GM23338 (cell line): ENCODE measurements at places on chromosomes 12 and 14. TPM values are rescaled to one million over a fixed set of nuclear protein-coding genes. Genes with fewer than 3 reads are reported as not detected.

Gene CABP1
- 5.2 and 7.0 TPM in 2 replicates for total RNA-seq

Gene ATL1
- total RNA-seq, result 5.9 and 7.0 TPM in 2 replicates

Gene RNASE2
- not detected in 2 replicates for total RNA-seq

Gene GALNT6
- total RNA-seq, result 18.6 and 20.2 TPM in 2 replicates

Gene CFAP54
- 0.07 and 0.70 TPM in 2 replicates for total RNA-seq

Gene WDHD1
- total RNA-seq, result 65.4 and 71.3 TPM in 2 replicates

Gene GPR132
- 0.14 TPM in 1 of 2 replicates, not detected in the other for total RNA-seq

Gene NFATC4
- 20.7 and 26.6 TPM in 2 replicates for total RNA-seq

Gene STYK1
- total RNA-seq, result 0.97 and 1.8 TPM in 2 replicates

Gene VRTN
- total RNA-seq, result 129 and 143 TPM in 2 replicates

Gene SDR9C7
- total RNA-seq, result not detected in 2 replicates

Gene PGF
- 6.3 and 9.5 TPM in 2 replicates for total RNA-seq

Gene SERPINA9
- not detected in 2 replicates for total RNA-seq

Gene PCED1B
- total RNA-seq, result 5.1 and 6.1 TPM in 2 replicates

Gene TAS2R43
- total RNA-seq, result 2.6 and 2.7 TPM in 2 replicates

Gene HOXC12
- not detected in 2 replicates for total RNA-seq

Gene ALDH1L2
- 3.9 and 9.1 TPM in 2 replicates for total RNA-seq

Gene NCAPD2
- 217 and 389 TPM in 2 replicates for total RNA-seq

Gene SUOX
- total RNA-seq, result 21.9 and 27.5 TPM in 2 replicates

Gene VWF
- 0.31 and 0.56 TPM in 2 replicates for total RNA-seq

Gene SIX6
- not detected in 2 replicates for total RNA-seq

Gene CBLN3
- 0.07 TPM in 1 of 2 replicates, not detected in the other for total RNA-seq

Gene CNPY2
- 107 and 119 TPM in 2 replicates for total RNA-seq

Gene KCTD10
- total RNA-seq, result 45.2 and 56.2 TPM in 2 replicates

Gene INSM2
- not detected in 2 replicates for total RNA-seq

Gene CALCOCO1
- 20.4 and 21.3 TPM in 2 replicates for total RNA-seq

Gene ANO4
- total RNA-seq, result 2.6 and 8.7 TPM in 2 replicates

Gene APEX1
- total RNA-seq, result 216 and 247 TPM in 2 replicates

Gene FKBP11
- 29.5 and 45.0 TPM in 2 replicates for total RNA-seq

Gene CD27
- not detected in 2 replicates for total RNA-seq
